Astrocyte of the hippocampus (primary cell): ENCODE measurements at places on chromosomes 11 and 22.

DNA sequence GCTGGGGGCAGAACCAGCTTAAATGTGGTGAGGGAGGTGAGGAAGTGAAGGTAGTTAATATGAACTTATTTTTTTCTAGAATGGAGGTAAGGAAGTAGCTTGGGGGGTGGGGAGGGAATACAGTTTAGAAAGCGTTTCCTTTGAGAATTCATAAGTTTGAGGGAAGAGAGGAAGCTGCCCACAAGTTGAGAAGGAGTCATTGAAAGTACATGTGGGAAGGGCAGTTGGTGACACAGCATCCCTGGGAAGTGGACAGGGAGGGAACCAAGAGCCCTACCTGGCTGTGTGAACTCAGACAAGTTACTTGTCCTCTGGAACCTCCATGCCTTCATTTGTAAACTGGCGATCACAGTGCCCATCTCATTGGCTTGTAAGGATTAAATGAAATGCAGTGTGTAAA, 125.9 kb upstream of the SPON1 start:
- DNase-seq, result no peak

- peak; percentile 84 for DNase-seq
Measured at GRCh38 chr11:117094776-117095175, 3.5 kb downstream of the SIK3 start.

- DNase-seq, result peak; percentile 40
Measured at GRCh38 chr11:73236854-73237253, 18.8 kb downstream of the P2RY2 start.

GRCh38 chr22:17931400-17931825, 92.9 kb downstream of the MICAL3 start:
- DNase-seq, result peak; percentile 52

DNA sequence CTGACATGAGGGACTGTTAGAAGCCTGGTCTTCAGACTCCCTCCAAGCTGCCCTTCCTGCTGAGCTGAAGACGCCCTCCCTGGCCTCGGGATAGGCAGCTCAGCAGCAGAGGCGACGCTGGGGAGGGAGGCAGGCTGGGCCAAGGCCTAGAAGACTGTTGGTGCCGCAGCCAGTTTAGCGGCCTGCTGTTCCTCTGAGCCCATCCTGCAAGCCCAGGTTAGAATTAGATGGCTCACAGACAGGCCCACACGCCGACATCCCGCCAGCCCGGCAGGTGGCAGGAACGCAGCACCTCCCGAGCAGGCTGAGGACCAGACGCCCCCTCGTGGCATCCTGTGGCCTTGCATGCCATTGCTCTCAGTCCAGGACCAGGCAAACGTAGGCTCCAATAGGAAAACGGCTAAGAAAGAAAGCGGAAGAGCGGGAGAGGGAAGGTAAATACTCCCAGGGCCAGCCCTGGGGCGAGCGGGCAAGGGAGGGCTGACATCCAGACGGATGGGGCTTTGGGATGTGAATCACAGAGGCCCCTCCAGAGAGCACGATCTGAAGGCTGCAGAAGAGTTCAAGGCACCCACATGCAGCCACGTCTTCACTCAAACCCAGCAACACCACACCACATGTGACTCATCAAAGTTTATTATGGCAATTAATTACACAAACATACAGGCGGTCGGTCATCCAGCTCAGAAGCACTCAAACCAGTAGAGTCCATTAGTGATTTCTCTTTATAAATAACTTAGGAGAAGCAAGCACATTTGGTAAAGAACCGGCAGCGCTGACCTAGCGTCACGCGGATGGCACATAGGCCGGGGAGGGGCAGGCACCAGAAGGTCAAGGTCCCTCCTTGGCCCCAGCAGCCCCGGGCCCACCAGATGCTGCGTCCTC, 27.6 kb downstream of the CD5 start:
- peak; percentile 96 for DNase-seq

DNA sequence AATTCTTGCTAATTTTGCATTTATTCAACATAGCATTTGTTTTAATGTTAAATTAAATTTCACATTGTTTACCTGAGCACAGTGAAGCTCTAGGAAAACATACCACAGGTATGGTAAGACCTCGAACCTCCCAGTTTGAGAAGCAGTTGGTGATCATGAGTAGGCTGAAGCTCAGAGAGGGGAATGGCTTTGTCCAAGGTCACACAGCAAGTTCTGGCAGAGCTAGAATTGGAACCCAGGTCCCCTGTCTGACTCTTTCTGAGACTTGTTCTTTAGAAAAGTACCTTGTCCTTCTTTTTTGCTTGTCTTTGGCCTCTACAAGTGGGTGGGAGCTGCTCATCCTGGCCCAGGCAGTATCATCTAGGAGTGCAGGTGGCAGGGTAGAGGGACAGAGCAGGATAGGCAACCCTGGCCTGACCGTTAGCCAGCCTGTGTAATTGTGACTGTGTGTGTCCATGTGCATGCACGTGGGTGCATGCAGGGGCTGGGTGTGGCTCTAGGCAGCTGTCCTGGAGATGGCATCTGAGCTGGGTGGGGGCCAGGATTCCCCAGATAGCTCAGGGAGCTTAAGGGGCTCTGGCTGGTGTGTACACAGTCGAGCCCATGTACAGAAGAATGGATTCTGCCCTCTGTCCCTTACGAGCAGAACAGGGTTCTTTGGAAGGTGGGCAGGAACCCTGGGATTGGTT, 21.6 kb downstream of the PHLDB1 start:
- DNase-seq, result no peak

DNA sequence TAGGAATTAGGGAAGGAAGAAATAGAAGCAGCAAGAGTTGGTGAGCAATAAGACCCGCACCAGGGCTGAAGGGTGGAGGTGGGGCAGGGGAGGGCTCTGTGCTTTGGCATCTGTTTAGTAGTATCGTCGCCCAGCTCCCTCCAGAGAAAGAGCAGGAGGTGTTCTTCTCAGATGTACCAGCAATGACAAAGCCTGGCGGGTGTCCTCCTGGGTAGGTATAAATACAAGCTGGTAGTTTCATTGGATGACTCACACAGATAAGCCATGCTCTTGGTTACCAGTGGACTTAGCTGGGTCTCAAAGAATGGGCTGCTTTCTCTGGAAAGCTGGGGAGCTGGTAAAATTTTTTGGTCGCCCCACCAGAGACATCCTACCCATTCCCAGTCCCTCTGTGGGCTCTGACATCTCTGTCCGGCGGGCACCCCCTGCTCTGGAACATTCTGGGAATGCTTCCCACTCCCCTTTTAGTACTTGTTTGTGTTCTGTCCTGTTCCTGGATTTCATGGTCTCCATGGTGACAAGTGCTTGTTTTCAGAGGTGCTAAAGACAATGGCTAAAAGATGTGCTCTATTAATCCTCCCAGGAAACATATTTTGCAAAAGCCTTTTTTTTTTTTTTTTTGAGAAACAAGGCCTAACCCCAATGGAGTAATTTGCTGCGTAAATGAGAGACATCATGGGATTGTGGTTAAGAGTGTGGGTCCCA, 15.4 kb upstream of the TUBA8 start:
- DNase-seq, result no peak

DNA sequence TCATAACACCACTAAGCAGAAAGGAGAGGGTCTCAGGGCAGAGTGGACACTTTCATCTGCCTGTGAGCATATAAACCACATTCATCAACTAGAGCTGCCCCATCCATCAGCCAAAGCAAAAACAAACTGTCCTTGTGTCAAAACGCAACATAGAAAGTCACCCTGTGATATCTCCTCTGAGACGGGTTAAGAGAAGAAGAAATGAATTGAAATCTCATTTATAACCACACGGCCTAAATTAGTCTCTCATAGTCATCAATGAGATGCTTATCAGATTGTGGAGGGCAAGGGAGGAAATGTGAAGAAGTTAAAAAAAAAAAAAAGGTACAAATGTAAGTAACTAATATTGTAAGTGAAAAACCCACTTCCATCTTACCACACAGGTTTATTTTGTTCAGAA, 75.7 kb downstream of the SIK3 start:
- no peak for DNase-seq

GRCh38 chr11:99592266-99592665, 571.5 kb downstream of the CNTN5 start:
- no peak for DNase-seq

- peak; percentile 35 for DNase-seq
Measured at GRCh38 chr11:111427471-111427912, 48.4 kb upstream of the POU2AF1 start.

DNA sequence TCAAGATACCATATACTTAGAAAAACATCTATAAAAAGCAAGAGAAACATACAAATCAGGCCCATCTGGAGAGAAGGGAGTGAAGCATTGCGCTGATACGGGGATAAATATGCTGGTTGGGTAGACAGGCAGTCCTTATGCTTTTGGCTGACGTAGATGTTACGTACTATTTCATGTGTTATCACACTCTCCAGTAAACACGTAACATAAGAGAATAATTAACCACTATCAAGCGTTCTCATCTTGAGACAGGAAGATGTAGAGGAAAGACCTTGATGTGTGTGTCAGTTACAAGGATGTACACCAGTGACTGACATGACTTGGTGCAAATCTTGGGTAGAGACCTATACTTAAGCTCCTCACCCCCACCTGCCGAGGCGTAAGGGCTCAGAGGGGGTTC, 86.7 kb upstream of the PRODH start:
- DNase-seq, result no peak

- DNase-seq, result peak; percentile 46
Measured at GRCh38 chr11:26227301-26227746, 104.6 kb upstream of the ANO3 start.

- no peak for DNase-seq
Measured at GRCh38 chr11:13701506-13701905, 33.0 kb downstream of the FAR1 start.

DNA sequence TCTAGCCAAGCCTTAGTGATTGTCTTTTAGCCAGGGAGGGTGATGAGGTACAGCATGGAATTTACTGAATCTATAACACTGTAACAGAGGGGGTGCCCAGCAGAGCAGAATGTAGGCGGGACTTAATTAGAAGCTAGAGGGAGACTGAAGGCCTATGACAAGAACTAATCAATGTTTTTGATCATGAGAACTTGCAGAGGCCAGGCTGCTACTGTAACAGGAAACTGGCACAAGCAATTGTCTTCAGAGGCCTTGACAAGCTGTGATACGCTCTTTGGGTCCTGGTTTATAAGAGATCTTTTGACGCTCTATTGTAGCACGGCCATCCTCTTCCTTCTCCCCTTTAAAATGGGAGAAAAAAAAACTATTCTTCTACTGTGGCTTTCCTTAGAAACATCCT, 1297.3 kb downstream of the JRKL start:
- no peak for DNase-seq

- no peak for DNase-seq
Measured at GRCh38 chr11:102012946-102013345, 34.3 kb upstream of the CFAP300 start.

- DNase-seq, result no peak
Measured at GRCh38 chr11:78325274-78325781, 92.3 kb downstream of the GAB2 start.
